ENCODE measurements at places on chromosomes 7 and 10.

- no peak for DNase-seq
These were observed 158.8 kb downstream of the ANK3 start for GRCh38 chr10:60230892-60231291.

DNA sequence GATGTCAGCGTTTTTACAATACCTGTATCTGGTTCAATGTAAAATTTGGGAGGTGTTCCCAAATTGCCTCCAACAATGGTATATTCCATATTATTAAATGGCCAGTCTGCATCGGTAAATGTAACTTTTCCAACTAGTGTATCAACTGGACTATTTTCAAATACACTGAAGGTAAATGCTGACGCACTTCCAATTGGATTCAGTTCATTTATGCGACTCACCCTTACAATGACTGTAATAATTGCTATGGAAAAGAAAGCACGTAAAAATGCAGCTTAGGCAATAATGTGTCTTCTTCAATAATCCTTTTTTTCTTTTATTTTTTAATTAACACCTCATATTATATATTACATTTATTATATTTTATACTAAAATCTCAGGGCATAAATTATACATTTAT lies 209.1 kb downstream of the HGF start:
- DNase-seq = no peak

DNA sequence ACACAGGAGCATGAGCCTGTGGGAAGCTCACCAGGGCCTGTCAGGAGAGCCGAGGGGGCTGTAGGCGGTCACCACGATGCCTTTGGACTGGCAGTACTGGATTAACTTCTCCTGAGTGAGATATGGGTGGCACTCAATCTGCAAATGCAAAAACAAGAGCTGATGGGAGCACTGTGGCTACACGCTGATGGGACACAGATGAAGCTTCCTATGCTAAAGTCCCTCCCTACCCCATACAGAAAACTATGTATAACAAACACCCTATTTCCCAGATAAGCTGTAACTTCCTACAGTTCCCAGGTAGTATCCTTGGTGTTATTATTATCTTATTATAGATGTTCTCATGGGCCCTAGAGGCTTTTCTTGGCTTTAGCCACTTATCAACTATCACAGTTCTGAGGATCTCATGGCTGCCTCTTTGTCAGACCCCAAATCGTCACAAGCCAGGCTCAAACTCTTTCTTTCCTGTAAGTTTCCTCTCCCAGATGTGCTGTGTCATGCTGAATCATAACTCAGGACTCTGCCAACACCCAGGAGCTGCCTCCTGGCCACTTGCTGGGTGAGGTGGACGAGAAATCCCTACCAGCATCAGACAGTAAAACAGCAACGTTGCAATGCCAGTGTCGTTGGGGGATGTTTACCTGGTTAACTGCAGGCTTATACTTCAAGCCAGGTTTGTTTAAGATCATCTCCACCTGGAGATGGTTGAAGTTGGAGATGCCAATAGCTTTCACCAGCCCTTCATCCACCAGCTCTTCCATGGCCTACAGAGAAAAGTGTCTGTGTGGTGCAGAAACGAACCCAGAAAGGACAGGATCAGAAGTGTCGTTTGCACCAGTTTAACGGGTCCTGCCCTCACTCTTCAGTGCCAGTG lies 10.3 kb downstream of the AKR1B1 start:
- DNase-seq = no peak

GRCh38 chr10:45224219-45224841 lies 91.1 kb downstream of the OR13A1 start:
- DNase-seq = no peak

DNA sequence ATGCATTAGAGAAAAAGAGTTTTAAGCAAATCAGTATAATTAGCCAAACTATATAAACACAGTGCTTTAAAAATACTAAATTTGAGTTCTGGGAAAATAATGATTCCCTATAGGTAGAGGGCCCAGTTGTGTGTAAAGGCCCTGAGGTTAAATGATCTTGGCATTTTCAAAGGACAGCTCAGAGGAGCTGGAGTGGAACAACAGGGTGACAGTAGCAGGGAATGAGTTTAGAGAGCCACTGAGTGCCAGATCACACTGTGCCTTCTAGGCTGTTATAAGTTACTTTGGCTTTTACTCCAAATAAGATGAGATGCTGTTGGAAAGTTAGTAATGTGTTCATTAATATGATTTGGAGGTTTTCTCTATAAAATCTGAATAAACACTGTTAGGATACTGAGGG lies 34.6 kb downstream of the VWDE start:
- no peak for DNase-seq

DNA sequence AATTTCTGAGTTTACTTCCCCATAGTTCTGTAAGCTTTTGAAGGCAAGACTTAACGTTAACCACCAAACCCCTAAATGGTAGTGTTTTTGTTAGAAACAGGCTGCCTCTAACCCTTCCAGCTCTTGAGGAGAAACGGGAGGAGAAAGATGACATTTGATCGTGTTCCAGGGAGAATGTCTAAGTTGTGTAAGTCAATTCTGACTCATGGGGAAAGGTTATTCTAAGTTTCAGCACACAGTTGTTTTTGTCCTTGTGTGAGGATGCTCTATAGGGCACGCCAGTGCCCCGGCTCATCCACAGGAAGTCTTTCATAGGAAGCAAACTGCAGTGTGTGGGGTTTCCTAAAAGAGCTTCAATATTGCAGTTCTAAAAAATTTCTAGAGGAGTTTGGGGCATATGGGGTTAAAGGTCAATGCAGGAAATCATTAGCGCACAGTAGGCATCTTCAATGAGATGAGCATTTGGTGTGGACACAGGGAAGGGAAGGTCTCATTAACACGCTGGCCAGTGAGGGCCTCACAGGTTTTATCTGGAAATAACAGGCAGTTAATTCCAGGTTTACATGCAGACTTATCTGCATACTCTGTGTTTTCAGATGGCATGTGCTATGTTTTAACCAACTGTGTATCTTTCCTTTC lies 638.2 kb upstream of the IGFBP3 start:
- no peak for DNase-seq

DNA sequence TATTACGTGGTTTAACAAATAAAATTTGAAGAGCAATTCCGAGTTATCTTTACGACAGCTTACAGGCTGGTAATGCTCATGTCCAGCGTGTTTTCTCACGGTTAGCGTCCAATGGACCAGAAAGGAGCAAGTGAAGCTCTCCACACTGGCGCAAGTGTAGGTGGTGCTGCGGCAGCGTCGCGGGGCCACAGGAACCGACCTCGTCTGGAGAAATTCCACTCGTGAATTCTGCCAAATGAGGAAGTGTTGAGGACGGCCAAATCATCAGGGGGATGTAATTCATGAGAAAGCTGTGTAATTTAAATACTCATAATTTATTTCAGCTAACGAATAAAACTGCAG lies 350 bp upstream of the ZNF37A start:
- DNase-seq = no peak

- no peak for DNase-seq
These were observed 1.2 kb upstream of the IDI1 start for GRCh38 chr10:1050145-1050544.

- DNase-seq = no peak
These were observed 187.3 kb upstream of the PRSS58 start for GRCh38 chr7:142445019-142445686.

GRCh38 chr7:122699017-122699416 lies at the start of gene RNF133:
Gene RNF133, minus strand, starts transcription at chr7:122699117. Its CDS starts 199 bp downstream, at chr7:122698918.
- no peak for DNase-seq

- no peak for DNase-seq
These were observed 271.6 kb downstream of the CSTF2T start for GRCh38 chr10:51427758-51428157.

- DNase-seq = no peak
These were observed 9.3 kb downstream of the LIPA start for GRCh38 chr10:89242345-89242684.

- no peak for DNase-seq
These were observed 190.2 kb downstream of the RAMP3 start for GRCh38 chr7:45347804-45348203.

DNA sequence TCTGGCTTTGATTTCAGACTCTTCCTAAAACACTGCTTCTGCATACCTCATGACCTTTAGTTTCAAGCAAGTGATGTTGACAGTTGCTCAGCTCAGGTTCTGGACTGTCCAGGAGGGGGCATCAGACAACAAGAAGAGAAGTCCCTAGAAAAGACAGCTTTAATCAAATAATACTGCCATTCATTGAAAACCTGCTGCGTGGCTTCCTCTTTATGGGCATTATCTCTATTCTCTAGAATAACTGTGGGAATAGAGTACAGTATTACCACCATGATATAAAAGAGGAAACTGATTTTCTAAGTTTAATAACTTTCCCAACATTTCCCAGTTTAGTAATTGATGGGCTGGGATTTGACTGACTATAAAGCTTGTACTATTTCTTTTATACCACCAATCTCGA lies 170.4 kb downstream of the SNX13 start:
- DNase-seq = peak; percentile 7

DNA sequence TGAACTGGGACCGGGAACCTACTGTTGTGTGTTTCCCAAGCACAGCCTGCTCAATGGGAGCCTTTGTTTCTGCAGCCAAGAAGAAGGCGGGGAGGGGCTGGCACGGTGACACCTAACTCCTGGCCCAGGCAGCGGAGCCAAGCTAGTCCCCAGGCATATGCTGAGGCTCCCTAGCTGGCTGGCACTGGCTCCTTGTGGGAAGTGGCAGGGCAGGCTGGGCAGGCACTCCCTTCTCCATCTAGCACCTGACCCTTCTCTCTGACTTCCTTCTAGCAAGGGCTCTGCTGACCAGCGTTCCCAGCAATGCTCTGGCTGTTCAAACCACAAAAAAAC lies 325.0 kb downstream of the PLXNA4 start:
- no peak for DNase-seq

DNA sequence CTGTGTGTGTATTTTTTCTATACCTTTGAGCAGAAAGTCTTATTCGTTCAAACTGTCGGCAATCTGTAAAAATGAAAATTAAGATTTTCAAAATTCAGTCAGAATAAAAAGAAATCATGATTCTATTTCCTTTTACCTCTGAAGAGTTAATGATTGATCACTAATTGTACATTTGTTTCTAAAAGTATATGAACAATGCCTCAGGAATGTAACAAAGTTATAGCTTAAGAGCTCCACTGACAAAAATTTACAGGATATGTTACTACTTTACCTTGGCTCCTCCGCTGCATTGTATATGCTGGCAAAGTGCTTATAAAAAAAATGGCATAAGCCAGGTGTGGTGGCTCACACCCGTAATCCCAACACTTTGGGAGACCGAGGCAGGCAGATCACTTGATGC lies 225.7 kb downstream of the VTI1A start:
- DNase-seq = no peak

DNA sequence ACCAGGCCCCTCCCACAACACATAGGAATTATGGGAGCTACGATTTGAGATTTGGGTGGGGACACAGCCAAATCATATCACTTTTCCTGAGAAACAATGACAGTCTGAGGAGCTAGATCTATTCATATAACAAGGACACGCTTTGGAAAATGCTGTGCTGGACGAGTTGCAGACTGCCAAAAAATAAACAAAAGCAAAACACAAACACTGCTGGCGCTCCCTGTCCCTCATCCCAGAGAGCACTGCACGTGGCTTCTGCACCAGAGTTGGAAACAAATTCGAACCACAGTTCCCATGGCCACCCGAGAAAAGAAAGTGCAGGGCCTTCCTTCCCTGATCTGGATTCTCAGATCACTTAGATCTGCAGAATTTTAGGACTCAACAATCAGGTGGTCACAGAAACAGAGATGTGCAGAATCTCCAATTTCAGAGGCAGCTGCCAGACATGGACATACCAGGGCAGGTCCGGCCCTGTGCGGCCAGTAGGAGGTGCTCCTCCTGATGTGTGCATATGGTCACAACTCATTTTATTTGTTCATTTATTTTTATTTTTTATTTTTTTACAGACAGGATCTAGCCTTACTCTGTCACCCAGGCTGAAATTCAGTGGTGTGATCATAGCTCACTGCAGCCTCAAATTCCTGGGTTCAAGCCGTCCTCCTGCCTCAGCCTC lies 35.2 kb upstream of the ECHDC3 start:
- no peak for DNase-seq

DNA sequence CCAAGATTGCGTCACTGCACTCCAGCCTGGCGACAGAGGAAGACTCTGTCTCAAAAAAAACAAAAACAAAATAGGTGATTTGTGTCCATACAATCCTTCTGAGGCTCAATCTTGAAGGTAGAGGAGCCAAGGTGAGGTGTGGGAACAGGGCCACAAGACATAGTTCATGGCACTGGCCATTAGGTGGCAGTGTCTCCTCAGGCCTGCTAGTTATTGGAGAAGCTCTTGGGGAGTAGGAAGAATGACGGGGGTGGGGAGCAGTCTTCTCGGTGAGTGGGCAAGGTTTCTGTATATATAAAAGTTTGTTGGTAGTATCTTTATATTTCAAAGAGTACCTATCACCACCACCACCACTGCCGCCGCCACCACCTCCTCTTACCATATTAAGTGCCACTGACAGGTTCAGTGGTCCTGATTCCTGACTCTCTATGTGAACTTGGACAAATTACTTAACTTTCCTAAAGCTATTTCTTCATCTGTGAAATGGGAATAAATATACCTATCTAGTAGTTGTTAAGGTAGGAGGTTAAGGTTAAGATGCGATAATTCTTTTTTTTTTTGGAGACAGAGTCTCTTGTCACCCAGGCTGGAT lies 24.0 kb downstream of the CCSER2 start:
- peak; percentile 56 for DNase-seq

GRCh38 chr7:111951052-111951451 lies 255.1 kb downstream of the DOCK4 start:
- no peak for DNase-seq

- DNase-seq = no peak
These were observed 153.4 kb upstream of the KLF14 start for GRCh38 chr7:130887182-130887956.

DNA sequence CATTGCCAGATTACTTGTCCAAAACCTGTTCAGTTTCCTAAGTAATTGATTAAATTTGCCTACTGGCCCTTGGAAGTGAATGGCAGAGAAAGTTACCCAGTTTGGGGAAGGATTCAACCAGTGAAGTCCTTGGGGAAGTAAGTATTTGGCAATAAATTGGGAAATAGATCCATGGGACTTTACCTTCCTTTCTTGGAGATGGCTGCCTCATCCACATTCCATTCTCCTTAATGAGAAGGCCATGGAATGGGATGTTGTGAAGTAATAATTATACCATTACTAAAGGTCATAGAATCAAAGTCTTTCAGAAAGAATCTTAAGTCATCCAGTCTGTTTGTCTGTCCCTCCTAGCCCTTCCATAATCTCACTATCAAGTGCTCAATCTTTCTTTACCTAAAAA lies 4.5 kb upstream of the COPG2 start:
- DNase-seq = no peak

DNA sequence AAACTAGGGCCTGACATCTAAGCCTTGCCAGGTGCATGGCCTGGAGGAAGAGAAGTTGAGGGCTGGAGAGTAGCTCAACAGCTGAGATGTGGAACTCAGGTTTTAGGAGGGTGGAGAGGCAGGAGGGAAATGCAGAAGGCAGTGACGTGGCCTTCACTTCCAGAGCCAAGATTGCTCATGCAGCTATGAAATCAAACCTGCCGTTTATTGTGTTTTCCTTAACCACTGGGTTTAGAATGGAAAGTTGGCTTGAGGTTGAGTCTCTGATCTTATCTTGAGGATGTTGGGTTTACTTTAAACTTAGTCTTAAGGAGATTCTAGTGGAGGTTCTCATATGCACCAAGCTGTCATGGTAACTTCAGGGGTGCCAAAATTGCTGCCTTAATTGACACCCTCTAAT lies 178.6 kb downstream of the SORCS3 start:
- DNase-seq = no peak

GRCh38 chr10:15333909-15334649 lies 37.0 kb downstream of the FAM171A1 start:
- DNase-seq = no peak
